HL-60 (cell line): ENCODE measurements at places on chromosomes 2 and 18.

GRCh38 chr2:101150306-101151145 is 656 bp downstream of the TBC1D8 start:
- DNase-seq = no peak

- DNase-seq = peak; percentile 25
These were observed 23.0 kb downstream of the ERMN start for GRCh38 chr2:157302492-157303099.

GRCh38 chr2:88542668-88543067 is 84.6 kb downstream of the EIF2AK3 start:
- DNase-seq = no peak

GRCh38 chr18:67876871-67877270 is 360.4 kb upstream of the DSEL start:
- DNase-seq = no peak

DNA sequence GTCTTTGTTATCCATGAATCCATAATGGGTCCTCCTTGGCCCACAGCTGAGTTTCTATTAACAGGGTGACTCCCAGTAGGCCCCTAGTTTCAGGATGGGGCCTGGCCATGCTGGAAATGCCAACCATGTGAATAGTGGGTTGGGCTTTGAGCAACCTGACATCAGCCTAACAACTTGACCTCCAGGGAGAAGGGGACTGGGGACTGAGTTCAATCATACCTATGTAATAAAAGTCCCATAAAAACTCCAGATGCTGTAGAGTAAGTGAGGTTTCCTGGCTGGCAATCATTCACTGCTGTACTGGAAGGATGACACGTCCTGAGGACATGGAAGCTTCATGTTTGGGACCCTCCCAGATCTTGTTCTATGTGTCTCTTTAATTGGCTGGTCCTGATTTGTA is 7.9 kb downstream of the REV1 start:
- DNase-seq = no peak

DNA sequence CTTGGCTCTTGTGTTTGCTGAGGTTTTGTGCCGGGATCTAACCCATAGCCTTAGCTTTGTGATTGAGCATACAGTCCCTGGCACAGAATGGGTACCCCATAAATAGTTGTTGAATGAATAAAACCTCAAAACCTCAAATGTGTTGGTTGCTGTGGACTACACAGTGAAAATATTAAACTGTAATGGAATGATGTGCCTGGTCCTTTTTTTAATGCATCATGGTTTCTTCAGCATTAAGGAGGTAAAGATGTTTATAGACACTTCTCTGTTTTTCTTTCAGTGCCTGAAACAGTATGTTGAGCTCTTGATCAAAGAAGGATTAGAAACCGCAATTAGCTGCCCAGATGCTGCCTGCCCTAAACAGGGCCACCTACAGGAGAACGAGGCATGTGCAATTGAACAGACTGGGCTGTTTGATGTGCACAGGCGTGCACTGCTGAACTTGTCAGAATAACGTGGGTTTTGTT is 97.0 kb downstream of the RNF144A start:
- peak; percentile 24 for DNase-seq

GRCh38 chr18:13793819-13794218 is 30.1 kb upstream of the MC5R start:
- no peak for DNase-seq

DNA sequence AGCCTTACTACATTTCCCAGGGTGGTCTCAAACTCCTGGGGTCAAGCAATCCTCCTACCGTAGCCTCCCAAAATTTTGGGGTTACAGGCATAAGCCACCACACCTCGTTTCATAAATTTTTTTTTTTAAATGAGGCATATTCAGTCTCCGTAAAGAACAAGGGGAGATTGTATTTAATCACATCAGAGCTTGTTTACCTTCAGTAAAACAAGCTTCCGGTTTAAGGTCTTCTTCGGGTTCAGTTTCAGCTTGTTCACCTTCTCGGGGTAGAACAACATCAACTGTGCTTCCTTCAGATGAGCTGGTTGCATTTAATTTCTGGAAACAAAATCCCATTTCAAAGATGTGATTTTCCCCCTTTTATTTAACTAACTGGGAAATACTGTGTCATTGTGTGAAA is 88.6 kb downstream of the SCN3A start:
- no peak for DNase-seq

GRCh38 chr2:34627003-34627402 is 1027.9 kb upstream of the FAM98A start:
- DNase-seq = no peak

DNA sequence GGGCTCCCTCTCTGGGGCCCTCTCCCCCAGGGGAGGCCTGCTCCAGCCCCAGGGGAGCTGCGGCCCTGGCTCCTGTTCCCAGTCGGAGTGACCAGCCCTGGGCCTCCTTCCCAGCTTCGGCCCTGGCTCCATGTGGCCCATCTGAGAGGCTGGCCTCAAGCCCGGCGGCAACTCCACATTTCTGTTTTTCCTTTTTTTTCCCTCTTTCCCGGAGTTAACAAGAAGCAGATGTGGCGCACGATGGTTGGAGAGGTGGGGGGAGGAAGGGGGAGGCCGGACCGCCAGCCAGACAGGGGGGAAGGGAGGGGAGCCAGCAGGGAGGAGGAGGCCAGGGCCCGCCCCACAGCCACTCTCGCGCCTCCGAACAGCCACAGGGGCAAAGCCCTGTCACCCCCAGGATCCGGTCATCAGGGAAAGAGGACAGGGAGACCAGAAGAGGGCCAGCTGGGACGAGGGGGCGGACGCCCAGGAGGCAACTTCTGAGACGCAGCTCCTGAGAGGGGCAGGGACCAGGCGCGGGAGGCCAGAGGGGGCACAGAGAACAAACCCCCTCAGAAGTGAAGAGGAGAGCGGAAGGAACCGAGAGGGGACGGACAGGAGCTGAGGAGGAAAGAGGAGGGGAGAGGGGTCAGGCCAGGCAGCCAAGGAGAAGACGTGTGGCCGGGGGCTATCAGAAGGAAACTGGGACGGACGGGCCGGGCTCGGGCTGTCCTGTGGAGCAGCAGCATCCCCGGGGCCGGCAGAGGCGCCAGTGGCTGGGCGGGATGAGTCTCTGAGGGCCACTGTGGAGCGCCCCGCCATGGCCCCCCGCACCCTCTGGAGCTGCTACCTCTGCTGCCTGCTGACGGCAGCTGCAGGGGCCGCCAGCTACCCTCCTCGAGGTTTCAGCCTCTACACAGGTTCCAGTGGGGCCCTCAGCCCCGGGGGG is at the start of gene EMILIN1:
Gene EMILIN1, plus strand, starts transcription at position 349 of the 928 bp plus-strand sequence. Its CDS starts 451 bp downstream, at position 800.
- no peak for DNase-seq

DNA sequence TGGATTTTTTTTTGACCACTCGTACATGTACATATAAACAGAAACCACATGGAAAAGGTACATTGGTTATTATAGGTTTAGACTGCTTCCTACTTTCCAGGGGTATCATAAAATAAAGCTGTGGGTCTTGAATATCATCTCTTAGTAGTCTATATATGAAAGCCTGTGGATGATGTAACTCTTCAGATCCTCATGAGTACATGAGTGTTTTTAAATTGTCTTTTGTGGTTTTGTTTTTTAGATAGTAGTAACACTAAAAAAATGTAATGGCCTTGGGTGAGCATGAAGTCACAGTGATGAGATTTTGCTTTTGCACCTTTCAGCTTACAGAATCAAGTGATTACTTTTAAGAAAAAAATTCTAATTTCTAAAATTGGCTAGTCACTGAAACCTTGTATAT is 80.2 kb downstream of the RAB3GAP1 start:
- no peak for DNase-seq

GRCh38 chr2:173775440-173775839 is 189.7 kb downstream of the SP3 start:
- DNase-seq = no peak

DNA sequence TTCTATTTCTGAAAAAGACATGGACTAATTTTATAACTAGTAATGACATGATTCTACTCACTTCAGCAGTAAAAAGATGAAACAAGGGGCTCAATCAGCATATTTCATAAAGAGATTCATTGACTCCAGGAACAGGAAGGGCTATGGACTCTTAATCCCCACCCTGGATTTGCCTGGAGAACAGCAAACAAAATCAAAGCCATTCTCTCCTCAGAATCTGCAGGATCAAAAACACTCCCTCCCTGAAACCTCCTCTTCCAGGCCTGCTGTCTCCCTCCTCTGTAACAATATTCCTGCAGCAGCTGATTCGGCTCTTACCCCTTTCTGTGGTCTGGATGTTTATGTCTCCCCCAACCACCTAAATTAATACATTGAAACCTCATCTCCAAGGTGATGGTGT is 57.0 kb downstream of the ZC3H8 start:
- no peak for DNase-seq

GRCh38 chr2:227472265-227473121 is 537 bp downstream of the AGFG1 start:
- peak; percentile 33 for DNase-seq

DNA sequence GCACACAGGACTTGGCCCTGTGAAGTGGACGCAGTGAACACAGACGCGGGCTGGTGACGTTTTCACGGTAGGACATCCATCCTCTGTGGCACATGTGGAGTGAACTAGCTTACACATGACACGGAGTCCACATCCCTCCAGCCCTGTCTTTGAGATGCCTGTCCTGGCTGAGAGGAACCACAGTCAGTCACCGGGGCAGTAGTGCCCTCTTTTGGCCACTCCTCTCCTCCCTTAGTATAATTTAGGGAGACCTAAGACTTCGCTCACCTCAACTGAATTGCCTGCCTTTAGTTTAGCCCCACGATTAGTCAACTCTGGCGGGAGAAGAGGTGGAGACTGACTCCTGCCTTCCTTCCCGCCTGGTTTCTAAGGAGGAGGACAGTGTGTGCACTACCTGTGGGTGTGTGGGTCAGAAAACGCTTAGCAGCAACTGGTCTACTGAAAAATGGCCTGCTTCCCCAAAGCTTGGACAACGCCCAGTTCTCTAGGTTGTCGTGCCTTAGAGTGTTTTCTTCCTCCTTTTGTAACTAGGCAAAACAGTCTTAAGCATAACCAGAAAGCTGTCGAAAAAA is 70.6 kb downstream of the MBP start:
- DNase-seq = no peak

GRCh38 chr2:39107724-39108273 is 13.1 kb downstream of the SOS1 start:
- DNase-seq = no peak

DNA sequence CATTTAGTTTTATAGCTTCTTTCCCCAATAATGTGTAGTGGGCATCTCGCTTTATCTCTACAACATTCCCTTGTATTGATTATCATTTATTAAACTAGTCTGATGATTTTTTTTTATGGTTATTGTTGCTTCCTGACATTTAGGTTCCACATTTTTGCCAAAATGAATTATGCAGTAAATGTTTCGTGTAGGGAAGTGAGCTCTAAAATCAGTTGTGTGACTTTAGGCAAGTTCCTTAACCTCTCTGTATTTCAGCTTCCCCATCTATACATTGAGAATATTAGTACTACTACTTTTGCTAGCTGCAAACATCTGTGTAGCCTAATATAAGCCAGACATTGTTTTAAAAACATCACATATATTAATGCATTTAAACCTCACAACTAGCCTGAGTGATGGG is 22.9 kb downstream of the SOCS6 start:
- DNase-seq = no peak

DNA sequence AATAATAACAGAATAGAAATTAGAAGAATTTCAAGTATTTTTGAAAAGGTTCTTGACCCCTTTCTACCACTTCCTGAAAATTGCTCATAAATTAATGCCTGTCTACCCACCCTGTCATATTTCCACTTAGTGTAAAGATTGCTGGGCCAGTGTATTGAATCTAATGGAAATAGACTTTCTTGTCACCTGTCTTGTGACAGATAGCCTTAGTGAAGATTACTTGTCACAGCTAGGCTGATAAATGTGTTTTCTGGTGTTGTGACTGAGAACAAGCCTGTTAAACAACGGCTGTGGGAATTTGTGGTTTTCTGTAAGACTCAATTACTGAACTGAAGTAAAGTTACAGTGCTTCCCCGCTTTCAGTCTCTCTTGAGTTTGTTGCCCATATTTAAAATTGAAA is 37.0 kb downstream of the PIK3C3 start:
- no peak for DNase-seq

DNA sequence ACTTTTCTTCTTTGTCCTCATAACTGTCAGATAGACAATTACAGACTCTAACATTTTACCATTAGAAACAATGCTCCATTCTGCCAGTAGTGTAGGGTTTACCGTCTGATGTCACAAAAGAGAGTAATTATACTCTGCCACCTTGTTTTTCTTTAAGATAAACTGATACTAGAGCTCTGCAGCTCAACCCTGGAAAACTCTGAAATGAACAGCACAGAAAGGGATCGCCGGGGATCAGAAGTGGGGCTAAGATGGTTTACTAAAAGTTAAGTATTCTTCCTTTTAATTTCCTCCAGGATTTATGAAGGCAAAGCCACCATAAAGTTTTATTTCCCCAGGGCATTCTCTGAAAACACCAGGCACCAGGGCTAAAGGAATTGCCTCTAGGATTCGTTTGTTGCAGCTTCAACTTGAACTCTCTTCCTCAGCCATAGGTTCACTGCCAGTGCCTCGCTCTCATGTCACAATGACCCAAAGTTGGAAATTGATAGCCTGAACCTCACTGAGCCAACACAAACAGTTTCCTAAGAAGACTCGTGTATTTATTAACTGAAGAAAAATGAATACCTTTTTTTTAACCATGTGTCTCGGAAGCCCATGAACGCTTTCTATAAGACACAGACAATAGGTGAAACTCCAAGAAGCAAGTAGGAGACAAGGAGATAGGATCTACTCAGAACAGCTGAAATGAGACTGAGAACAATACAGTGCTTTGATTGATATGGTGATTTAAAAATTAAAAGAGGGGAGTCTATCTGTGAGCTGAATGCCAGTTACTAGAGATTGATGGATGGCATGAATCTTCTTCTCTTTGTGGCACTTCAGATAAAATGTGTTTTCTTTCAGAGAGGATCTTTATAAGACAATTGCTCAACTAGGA is 121.5 kb upstream of the SPATS2L start:
- no peak for DNase-seq

DNA sequence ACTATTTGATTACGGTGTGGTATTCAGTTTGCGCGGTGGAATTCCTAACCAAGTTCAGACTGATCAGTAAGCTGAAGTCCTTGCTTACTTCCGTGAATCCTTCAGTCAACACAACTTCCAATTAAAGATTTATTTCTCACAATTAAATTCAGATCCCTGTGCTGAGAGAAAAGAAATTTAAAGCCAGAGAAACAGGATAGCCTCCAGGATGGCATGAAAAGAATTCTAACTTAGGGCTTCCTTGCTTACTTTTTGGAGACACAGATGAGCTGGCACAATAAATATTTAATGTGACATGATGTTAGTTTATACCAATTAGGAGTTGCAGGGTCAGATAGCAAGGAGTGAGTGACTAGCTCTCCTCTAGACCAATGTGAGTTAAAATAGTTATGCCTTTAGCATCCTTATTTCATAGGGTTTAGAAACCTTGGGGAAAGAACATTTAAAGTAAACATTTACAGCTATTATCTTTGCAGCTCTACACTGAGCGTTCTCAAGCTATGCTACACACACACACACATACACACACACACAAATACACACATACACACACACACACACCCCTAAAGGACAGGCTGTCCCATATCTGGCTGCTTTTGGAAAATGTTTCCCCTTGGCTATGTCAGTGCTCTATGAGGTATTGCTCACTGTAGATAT is 151.0 kb downstream of the TRIB2 start:
- DNase-seq = no peak

DNA sequence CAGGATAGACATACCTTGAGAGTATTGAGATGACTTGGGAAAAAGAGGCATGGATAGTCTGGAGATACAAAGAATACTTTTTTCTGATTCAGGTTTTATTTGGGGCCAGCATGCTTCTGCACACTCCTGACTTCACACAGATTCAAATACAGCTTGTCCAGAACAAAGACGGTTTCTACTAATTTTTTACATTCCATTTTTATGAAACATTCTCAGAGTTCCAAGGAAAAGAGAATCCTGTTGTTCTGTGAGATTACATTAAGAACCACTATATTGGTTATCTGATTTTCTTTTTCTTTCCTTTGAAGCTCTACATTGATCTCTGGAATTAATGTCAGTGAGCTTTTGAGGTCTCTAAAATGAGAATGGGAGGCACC is 41.0 kb downstream of the PTPRM start:
- no peak for DNase-seq
